Esophagus mucosa (tissue), 1 donor: ENCODE measurements at places on chromosomes 3 and 15.
A peak's percentile ranks its signal among the peaks of the same experiment; 100 is the strongest.

DNA sequence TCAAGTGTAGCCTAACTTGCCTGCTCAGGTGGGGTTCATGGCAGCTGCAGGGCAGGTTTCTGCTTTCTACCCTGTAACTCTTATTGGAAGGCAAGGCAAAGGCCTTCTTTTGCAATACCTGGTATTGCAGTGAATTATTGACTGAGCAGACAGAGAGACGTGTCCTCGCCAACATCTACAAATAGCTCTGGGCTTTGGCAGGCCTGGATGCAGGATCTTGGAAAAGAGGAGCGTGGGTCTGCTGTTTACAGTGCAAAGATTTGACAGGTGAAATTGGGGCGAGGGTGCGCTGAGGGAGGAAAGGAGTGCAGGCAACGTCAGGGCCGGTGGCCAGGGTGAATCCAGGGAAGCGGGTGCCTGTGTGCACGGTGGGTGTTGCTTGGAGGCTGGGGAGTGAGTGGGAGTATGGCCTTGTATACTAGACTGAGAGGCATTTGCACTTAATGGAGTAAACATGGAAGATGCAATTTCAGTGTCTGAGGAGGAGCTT, 44.5 kb downstream of the ST6GAL1 start:
- ATAC-seq = no peak

GRCh38 chr3:155843569-155843968, 10.7 kb downstream of the SLC33A1 start:
- no peak for ATAC-seq

GRCh38 chr3:127758013-127758412, 64.3 kb downstream of the MGLL start:
- no peak for ATAC-seq

GRCh38 chr3:110995461-110996231, 76.0 kb upstream of the NECTIN3 start:
- no peak for ATAC-seq

DNA sequence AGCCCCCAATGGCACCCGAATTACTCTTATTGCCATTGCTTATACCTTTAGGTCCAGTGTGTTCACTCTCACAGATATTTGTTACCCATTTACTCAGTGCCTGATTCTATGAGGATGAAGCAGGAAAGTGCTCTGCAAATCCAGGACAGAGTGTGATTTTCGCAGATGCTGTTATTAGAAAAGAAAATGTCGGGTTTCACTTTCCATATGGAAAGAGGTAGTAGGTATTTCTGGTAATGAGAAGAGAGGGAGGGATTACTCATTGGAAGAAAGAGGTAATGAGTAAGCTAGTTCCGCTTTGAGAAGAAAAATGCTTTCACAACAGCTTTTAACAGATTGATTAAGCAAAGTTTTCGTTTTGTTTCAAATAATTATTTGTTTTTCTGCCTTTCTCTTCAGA, 336.3 kb upstream of the CFAP20DC start:
- ATAC-seq = no peak

DNA sequence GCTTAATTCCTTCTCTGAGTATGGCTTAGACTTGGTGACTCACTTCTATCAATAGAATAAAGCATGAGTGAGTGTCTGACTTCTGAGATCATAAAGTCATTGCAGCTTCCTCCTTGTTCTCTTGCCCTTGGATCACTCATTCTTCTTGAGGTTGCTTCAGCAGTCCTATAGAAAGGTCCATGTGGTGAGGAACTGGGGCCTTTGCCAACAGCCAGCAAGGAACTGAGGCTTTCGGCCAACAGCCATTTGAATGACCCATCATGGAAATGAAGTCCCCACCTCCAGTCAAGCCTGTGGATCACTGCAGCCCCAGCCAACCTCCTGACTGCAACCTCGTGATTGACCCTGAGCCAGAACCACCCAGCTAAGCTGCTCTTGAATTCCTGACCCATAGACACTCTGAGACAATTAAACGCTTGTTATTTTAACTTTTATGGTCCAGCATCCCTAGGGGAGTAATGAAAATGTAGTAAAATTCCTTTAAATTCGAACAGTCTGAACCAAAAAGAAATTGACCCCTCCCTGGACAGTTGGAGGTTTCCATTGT, 84.5 kb downstream of the WDR76 start:
- ATAC-seq = peak; percentile 72

DNA sequence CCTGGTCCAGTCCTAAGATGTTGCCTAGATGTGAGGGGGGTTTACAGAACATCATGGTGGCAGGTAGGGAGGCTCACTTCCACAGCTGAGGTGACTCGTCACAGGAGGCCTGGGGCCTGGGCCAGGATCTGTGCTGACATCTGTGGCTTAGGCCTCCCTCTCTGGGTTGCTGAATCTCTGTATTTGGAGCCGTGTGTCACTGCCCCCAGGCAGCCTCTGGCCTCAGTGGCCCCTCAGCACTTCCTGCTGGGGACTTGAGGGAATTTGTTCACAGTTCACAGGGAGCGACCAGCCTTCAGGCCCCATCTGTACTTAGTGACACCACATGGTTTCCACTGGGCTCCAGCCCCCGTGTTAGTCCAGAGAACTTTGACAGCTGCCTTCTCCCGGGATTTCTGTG, 41.7 kb upstream of the ADAMTSL3 start:
- no peak for ATAC-seq

DNA sequence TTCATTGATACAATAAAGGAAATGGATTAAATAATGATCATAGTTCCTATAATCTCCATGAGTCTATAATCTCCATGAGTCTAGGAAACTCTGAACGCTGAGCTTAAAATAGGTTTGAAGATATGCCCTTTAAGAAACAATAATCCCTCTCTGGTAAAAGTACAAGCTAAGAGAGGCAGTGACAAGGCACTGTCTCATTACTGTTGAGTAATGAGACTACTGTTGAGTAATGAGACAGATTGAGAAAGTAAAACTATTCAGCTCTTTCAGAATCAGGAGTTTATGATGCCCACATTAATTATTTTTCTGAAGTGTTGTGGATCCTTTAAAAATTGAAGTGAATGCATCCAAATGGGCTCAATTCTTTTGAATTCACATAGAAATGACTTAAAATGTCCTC, 235.5 kb upstream of the THRB start:
- ATAC-seq = peak; percentile 66

DNA sequence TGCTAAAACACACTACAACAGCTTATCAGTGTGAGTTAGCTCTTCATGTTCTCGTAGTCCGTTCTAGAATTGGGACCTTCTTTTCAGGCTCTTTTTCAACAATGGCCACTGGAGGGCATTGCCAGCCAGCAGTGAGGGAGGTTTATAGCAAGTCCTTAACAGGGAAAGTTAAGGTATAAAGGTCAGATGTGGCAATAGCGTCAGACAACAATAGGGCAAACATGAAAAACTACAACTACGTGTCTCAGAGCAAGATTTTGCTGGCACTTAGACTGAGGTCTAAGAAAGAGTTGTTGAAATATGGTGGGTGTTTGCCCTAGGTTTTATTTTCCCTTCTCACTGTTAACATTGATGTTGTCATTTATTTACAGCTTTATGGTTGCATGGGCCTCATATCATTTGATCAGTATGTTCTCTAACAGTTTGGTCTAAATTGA, 161.4 kb downstream of the GMNC start:
- ATAC-seq = peak; percentile 88

DNA sequence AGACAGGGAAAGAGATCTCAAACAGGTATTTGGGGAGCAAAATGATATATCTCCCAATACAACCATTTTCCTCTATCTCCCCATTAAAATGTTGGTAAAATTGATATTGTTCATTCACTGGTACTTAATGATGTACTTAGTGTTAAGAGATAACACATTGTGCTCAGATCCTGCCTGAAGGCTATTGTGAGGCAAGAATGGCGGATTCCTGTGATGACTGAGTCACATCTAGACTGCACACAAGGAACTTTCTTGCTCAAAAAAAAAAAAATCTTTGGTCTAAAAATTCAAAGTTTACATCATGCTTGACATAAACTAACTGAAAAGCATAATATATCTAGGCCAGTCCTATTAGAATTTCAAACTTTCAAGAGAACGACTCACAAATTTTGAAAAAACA, 171.1 kb upstream of the TTC14 start:
- ATAC-seq = no peak

DNA sequence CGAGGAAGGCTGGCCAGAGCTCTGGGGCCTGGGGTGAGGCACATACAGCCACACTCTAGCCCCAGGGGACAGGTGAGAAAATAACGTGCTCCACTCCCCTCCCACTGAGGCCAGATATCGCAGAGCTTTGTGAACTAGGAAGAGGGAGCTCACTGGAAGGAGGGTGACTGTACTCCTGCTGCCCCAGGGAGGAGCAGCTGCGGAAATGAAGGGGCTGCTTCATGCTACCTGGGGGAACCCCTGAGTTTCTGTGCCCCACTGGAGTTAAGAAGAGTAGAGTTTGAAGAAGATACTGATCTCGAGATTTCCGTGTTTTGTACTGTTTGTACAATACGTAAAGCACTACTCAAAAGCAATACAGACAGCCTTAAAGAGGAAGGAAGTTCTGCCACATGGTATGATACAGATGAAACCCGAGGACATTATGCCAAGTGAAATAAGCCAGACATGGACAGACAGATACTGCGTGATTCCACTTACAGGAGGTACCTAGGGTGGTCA, 44.6 kb downstream of the CMTM6 start:
- ATAC-seq = peak; percentile 47

GRCh38 chr3:62246094-62246493, 127.3 kb downstream of the FEZF2 start:
- peak; percentile 85 for ATAC-seq

DNA sequence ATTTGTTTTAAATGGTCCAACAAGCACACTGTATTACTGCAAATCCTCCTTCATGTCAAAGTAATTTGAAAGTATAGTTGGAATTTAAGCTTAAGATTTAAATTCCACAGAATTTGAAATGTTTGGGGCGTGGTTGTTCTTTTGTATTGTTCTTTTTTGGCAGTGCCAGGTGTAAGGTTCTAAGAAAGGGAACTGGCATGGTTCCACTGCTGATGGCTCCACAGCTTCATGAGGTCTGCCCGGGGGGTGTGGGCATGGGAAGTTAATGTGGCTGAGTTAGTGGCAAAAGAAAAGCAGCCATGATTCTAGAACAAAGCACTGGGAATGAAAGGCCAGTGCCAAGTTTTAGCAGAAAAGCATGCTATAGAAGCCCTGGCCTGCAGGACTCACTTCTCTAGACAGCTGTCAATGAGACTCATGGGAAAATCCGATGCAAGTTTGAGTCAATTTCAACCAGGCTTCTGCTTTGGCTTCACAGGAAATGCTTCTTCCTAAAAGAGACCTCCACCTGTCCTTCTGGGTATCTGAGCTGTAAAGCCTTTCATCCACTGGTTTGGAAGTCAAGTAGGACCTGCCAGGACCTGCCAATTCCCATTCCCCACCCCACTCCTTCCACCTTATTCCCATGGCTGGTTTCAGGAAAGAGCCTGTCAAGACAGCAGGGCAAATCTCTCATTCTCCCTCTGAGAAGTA, 18.9 kb downstream of the CDCP1 start:
- peak; percentile 27 for ATAC-seq

- no peak for ATAC-seq
These were observed 121.7 kb downstream of the SPATA16 start for GRCh38 chr3:173019378-173019777.

GRCh38 chr3:5055357-5056110, 66.6 kb upstream of the ARL8B start:
- ATAC-seq = no peak

- no peak for ATAC-seq
These were observed 92.5 kb upstream of the MB21D2 start for GRCh38 chr3:193010191-193010590.

DNA sequence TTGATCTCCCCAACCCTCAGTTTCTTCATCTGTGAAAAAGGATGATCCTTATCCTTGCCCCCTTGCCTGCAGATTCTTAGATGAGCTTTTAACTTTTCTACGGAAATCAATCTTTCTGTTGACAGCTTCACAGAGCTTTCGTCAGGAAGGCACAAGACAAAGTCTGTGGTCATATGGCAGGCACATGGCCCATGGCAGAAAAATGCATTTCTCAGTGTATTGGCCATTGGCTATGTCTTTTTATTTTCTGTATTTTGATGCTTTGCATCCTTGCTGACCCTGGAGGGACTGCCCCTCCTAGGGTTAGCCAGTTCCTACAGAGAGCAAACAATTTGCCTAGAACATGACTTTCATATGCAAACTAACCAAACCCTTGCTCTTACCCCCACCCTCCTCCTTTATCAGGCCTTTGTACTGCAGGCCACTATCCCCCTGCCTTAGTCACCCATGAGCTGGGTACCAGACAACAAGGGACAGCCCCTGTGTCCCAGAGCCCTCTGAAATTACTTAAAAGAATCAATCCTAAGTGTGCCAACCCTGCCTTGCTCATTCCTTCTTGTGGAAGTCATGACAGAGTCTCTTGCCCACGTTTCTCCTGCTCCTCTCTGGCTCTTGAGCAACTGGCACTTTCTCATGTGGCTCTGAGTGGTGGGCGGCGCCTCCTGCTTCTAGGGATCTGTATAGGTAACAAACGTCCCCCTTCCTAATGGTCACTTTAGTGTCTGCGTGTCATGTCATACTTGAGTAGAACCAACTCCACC, 24.1 kb upstream of the NOX5 start:
- no peak for ATAC-seq

DNA sequence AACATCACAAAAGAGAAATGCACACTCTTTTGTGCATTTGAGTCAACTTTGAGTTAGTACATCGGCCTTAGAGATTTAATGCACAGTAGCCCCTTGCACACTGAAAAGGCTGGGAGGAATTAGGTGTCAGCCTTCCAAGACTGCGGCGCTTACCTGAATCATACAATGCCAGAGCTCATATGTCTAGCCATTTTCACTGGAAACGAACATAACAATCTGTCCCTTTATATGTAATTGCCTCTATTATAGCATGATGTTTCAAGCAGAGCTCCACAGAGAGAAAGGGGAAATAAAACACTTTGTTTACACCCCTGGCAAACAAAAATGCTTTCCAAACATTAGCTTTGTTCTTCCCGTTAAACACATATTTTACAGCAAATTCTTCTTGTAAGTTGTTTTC, 315.7 kb upstream of the SLCO3A1 start:
- no peak for ATAC-seq

DNA sequence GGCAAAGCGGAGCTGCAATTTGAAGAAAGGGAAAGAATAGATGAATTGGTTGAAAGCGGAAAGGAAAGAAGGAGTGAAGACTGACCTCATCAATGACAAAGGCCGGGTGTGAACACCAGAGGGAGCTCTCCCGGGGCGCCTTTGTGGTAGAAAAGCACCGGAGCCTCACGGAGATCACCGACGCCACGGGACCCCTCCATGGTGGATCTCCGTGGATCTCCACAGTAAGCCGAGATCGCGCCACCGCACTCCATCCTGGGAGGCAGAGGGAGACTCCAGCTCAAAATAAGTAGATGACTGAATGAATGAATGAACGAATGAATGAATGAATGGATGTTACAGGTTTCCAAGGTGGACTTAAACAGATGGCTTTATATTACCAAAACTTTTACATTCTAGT, 25.0 kb downstream of the GPR160 start:
- ATAC-seq = no peak
